ENCODE measurements at places on chromosomes 3 and 15.

DNA sequence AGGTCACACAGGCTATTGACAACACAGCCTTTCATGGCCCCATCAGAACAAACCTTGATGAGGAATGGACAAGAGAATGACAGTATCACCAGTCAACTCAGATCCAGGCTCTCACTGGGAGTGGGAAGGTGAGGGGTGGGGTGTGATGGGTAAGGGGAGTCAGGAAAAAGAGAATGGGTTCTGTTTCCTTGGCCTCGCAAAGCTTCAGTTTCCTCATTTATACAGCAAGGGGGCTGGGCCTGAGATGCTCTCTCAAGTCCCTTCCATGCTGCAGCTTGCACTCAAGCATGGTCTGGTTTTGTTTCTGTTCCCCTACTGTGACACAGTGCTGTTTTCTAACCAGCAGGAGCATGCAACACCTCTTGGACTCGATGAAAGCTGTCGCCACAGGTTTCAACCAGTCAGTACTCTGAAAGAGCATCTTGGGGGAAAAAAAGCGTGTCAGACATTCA is 65.7 kb upstream of the IL12A start:
- no peak for DNase-seq

GRCh38 chr3:44186111-44186672 is 55.5 kb upstream of the TOPAZ1 start:
- no peak for DNase-seq

DNA sequence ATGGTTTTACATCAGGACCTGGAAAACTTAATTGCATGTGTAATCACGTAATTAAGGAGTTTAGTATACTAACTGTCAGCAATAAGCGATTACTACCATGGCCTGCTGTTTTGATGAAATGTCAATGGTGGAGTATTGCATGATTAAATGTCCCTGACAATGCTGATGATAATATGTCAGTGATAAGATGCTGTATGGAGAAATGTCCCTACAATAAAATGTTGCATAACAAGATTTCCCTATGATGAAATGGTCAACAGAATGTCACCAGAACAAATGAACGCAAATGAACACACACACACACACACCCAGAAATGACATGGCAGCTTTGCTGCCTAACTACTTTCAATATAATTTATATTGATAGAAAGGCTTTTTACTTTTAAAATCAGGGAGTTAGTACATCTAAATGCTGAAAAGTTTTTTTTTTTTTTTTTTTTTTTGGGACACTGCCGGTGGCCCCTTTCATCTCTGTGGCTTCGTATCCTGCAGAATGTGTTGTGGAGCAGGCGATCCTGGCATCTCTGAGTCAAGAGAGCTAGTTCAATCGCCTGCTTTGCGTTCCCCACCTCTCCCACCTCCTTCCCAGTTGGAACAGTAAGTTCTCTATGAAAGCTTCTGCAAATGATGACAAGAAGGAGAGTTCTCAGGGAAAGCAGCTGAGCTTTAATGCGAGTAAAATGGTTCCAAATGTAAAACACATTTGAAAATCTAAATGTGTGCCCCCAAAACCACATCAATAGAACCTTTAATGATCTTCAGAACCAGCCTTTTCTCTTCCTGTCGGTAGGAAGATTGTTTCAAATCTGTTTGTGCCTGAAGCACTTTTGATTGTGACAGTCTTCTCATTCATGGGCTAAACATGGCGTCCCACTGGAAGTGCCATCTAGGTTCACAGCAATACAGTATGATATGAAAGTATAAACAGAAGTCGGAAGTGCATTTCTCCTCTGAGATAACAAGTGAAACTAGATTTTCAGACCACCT is 170.1 kb upstream of the GBE1 start:
- no peak for DNase-seq

DNA sequence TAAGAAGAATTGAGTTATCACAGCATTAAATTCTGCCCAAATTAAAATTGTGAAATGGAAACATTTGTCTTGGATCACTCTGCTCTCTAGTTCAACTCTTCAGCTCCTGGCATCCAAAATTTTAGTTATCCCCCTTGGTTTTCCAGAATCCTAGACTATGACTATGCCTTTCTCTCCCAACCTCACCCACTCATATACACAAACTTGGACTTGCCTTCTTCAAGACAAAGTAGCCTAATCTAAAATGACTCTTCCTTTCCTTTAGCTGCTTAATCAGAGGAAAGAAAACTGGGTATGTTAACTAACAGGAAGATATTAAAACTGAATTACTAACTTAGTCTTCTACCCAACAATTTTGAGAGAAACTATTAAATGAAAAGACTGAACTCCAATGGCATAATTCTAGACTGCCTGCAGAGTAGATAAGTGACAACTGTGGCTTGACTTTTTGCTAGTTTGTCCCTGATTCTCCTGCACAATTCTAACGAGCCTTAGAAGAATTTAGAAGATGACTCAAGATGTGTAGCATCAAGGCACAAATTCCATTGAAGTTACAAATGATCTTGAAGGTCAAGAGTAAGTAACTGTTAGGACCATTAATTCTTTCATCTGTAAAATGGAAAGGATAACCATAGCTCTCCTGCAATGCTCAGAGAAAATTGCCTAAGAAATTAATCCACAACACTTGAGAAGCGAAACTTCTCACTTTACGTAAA is 5.2 kb upstream of the GOLIM4 start:
- no peak for DNase-seq

DNA sequence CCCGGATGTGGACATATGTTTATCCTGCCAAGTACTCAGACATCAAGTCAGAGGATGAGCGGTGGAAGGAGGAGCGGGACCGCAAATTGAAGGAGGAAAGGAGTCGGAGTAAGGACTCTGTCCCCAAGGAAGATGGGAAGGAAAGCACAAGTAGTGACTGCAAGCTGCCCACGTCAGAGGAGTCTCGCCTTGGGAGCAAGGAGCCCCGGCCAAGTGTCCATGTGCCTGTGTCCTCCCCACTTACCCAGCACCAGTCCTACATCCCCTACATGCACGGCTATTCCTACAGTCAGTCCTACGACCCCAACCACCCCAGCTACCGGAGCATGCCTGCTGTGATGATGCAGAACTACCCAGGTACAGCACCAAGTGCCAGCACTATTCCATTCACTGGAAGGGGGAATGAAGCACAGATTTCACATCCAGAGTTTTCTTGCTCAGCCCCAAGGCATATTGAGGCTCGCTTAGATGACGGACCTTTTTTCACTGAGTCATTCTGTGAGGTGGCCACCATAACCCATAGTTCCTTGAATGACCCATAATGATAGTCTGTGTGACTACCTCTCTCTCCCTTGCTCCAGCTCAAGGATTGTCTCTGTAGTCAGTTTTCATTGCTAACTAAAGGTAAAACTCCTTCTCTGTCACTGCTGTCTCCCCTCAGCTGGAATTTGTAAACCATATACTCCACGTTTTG is 97.1 kb downstream of the RBPMS2 start:
- DNase-seq = no peak

DNA sequence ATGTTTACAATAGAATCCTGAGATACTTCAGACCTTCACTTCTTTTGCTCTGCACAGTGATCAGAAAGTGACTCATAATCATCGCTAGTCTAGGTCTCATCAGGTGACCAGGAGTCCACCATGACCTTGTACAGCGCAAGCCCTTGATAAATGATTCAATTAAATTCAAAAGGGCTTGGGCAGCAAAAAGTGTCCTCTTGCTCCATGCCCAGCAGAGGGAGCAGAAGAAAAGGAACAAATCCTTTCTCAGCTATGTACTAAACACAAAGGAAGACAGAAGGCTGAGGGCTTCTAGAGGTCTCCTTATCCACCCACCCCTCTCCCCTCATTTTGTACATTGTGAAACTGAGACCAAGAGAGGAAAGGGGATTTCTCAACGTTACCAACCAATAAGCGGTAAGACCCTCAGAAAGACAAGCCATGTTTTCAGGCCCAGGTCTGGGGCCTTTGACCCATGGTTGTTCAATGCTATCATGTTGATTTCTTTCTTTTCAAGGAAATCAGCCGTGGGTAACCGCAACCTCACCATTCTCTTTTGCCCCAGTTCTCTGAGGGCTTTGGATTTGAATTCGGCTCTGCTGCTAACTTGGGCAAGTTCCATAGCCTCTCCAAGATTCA is 74.8 kb downstream of the AQP9 start:
- DNase-seq = no peak

Measured in astrocyte of the cerebellum (primary cell).